ENCODE measurements at places on chromosomes 5 and 9. TPM values are rescaled to one million over a fixed set of nuclear protein-coding genes. Genes with fewer than 3 reads are reported as not detected.

The IFNE gene
- 0.76 TPM for total RNA-seq

The FBLL1 gene
- total RNA-seq = not detected

The GPX3 gene
- not detected for total RNA-seq

The ZBED3 gene
- 2.5 TPM for total RNA-seq

The CEMIP2 gene
- total RNA-seq = 106 TPM

The ZDHHC11B gene
- total RNA-seq = not detected

The CYLC2 gene
- not detected for total RNA-seq

The WNT8A gene
- total RNA-seq = not detected

The DNAH5 gene
- total RNA-seq = not detected

The NR4A3 gene
- total RNA-seq = 20.2 TPM

The PCAT7 gene
- not detected for total RNA-seq

The GRM6 gene
- not detected for total RNA-seq

The WDR31 gene
- total RNA-seq = 0.27 TPM

The OR13C9 gene
- not detected for total RNA-seq

The KLF4 gene
- 0.81 TPM for total RNA-seq

DNA sequence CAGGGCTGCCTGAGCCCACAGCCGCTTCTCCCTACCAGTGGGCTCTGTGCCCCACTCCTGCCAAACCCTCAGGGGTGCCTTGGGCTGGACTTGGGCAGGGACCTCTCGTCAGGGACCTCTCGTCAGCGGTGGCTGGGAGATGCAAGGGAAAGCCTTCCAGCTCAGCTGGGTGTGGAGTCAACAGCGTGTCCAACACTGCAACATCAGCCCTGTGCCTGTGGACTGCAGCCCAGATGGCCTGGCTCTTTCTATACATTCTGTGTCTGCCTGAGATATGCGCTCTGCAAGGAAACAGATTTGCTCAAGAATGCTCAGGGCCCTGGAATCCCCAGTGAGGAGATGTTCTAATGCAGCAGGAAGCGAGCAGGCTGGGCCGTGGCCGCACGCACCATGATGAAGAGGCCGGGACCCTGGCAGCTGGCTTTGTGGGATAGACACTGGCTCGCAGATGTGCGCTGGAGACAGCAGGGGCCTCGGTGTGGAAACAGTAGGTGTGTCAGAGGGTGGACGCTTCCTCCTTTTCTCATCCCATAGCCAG lies 85.0 kb upstream of the COL5A1 start:
- no peak overlapping the region for H3K4me3 ChIP-seq
- H3K36me3 ChIP-seq = no peaks in the 10 kb centered on the region
- H3K27me3 ChIP-seq = no peaks in the 10 kb centered on the region

- no peak for DNase-seq
- no peak overlapping the region for H3K4me3 ChIP-seq
- no peaks in the 10 kb centered on the region for H3K36me3 ChIP-seq
Observed at GRCh38 chr5:149242339-149242738, 29.3 kb upstream of the AFAP1L1 start.

DNA sequence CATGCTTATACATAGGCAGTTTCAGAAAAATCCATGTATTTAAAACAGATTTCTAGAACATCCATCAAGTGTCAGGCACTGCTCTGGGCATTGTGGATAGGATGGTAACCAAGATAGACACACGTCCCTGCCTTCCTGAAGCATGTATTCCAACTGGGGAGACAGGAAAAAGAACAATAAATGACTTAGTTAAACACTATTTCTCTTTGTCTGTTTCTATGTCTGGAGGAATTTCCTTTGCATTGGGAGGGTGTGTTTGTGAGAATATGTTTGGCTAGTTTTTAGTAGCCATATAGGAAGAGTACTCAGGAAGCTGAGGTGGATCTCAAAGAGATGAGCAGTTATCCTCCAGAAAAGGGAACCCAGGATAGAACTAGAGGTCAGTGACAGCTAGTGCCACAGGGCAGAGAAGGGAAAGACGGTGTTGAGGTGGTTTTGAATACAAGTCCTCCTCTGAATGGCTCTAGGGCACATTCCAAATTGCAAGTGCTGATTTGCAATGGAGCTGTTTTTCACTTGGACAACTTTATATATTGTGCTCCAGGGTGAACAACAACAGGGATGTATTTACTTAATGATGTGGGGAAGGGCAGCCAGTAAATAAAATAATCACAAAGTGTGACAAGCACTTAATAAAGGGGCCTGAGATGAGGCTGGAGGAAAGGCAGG lies 144.7 kb upstream of the SHB start:
- no peak overlapping the region for H3K4me3 ChIP-seq
- H3K36me3 ChIP-seq = no peaks in the 10 kb centered on the region
- DNase-seq = no peak
- no peaks in the 10 kb centered on the region for H3K4me1 ChIP-seq

GRCh38 chr5:40025586-40025985 lies 600.8 kb upstream of the DAB2 start:
- no peaks in the 10 kb centered on the region for H3K4me1 ChIP-seq
- no peak for DNase-seq
- no peak overlapping the region for H3K27ac ChIP-seq
- no peaks in the 10 kb centered on the region for H3K27me3 ChIP-seq
- H3K4me3 ChIP-seq = no peak overlapping the region

DNA sequence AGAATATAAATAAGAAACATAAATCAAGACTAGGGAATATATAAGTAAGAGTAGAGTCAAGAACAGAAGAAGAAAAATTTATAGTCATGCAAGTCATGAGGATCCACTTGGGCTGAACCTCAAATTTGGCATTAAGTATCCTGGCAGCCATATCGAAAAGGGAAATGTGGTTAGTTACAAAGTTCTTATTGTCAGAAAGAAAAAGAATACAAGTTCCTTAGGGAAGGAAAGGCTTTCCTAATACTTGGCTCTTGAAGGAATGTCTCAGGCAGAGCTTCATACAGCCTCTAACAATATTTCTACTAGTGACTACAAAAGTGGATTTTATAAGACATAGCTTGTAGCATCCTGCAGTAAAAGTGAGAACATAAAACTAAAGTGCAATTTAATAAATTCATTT lies 45.4 kb downstream of the TMEM252 start:
- no peaks in the 10 kb centered on the region for H3K36me3 ChIP-seq
- no peak overlapping the region for H3K27ac ChIP-seq
- no peak overlapping the region for H3K4me3 ChIP-seq

GRCh38 chr5:168295574-168296201 lies 4.2 kb downstream of the WWC1 start:
- peaks cover 6% of the 10 kb centered on the region for H3K27me3 ChIP-seq
- H3K36me3 ChIP-seq = no peaks in the 10 kb centered on the region
- no peak overlapping the region for H3K27ac ChIP-seq

- no peaks in the 10 kb centered on the region for H3K36me3 ChIP-seq
- no peak for DNase-seq
- H3K4me3 ChIP-seq = no peak overlapping the region
- H3K27me3 ChIP-seq = no peaks in the 10 kb centered on the region
- no peaks in the 10 kb centered on the region for H3K4me1 ChIP-seq
Observed at GRCh38 chr5:143826951-143827444, 15.0 kb downstream of the HMHB1 start.

GRCh38 chr5:83927140-83927733 lies 206.6 kb upstream of the HAPLN1 start:
- no peak overlapping the region for H3K27ac ChIP-seq
- no peak overlapping the region for H3K4me3 ChIP-seq
- DNase-seq = peak; percentile 11

DNA sequence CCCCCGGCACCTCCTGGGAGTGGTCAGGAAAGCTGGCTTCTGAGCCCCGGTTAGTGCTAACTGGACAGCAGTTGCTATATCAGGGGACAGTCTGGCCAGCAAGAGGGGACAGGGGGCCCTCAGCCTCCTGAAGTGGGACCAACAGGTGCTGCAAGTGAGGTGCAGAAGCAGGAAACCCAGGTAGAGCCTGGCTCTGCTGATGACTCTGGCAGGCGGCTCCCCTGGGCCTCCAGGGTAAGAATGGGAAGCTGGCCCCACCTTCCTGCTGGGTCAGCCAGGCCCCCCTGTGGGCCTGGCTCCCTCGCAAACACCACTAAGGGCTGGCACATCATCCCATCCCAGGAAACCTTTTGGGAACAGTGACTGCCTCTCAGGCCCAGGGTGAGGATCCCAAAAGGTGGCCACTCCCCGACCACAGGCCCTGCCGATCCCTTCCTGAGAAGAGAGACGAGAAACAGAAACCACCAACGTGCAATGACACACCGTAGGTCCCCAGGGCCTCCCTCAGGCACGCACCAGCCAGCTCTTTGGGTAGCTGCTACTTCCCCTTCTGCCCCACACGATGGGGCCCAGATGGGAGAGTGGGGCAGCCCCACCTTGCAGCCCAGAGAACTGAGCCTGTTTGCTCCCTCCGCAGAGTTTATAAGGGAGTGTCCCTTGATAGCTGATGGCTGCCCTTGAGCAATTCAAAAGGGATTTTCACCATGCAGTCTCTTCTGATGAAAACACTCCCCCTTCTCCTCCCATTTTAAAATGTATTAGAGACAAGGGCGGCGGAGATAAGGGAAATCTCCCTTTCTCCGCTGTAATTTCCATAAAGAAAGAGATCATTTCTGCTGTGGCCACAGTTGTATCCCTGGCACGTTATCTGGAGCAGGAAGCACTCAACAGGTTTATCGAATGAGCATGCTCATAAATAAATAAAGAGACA lies 76.8 kb downstream of the STK10 start:
- peak overlapping the region; percentile 36 for H3K4me3 ChIP-seq
- H3K4me1 ChIP-seq = peaks cover 70% of the 10 kb centered on the region
- peak overlapping the region; percentile 71 for H3K27ac ChIP-seq
- H3K27me3 ChIP-seq = no peaks in the 10 kb centered on the region

DNA sequence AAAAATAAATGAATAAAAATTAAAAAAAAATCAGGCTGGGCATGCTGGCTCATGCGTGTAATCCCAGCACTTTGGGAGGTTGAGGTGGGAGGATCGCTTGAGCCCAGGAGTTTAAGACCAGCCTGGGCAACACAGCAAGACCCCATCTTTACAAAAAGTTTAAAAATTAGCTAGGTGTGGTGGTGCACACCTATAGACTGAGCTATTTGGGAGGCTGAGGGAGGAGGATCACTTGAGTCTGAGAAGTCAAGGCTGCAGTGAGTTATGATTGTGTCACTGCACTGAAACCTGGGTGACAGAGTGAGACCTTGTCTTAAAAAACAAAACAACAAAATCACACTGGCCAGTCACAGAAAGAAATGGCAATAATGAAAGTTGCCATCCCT lies 3.4 kb upstream of the CNTRL start:
- peaks cover 19% of the 10 kb centered on the region for H3K4me1 ChIP-seq
- DNase-seq = no peak
- peak overlapping the region; percentile 67 for H3K27ac ChIP-seq
- H3K36me3 ChIP-seq = no peaks in the 10 kb centered on the region
- H3K4me3 ChIP-seq = peak overlapping the region; percentile 67

DNA sequence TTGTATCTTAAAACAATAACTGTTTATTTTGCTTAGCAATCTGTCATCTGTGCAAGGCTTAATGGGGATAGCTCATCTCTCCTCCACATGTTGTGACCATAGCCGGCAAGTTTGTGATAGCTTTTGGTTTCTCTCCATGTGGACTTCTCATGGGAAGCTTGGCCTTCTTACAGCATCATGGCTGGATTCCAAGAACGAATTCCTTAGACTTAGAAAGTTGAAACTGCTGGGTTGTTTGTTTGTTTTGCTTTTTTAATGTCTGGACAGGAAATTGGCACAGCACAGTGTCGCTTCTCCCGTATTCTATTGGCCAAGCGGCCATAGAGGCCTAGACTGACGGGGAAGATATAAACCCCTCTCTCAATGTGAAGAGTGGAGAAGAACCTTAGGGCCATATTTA lies 61.0 kb upstream of the PRDM9 start:
- no peak overlapping the region for H3K27ac ChIP-seq
- DNase-seq = no peak
- no peak overlapping the region for H3K4me3 ChIP-seq
- H3K4me1 ChIP-seq = no peaks in the 10 kb centered on the region
- no peaks in the 10 kb centered on the region for H3K36me3 ChIP-seq

GRCh38 chr5:61349935-61350334 lies 17.9 kb downstream of the ZSWIM6 start:
- no peaks in the 10 kb centered on the region for H3K36me3 ChIP-seq
- DNase-seq = no peak
- H3K27ac ChIP-seq = no peak overlapping the region

GRCh38 chr5:66277981-66278380 lies 133.9 kb downstream of the SREK1 start:
- DNase-seq = no peak
- no peak overlapping the region for H3K27ac ChIP-seq
- H3K4me1 ChIP-seq = no peaks in the 10 kb centered on the region
- no peak overlapping the region for H3K4me3 ChIP-seq

DNA sequence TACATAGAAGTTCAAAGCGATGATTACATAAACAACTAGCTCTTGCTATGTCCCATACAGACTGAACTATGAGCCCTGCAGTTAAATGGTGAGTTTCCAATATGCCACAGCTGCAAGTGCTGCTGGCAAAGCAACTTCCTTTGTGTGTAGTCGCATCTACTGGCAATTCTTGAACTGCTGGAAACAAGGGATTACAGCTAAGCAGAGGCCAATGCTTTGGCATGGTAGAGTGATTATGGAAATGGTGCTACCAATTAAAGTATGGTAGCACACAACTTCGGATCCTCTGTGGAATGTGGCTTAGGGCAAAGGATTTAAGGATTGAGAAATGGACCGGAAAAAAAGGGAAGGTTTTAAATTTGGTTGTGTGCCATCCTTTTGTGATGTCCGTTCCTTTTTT lies 856.6 kb downstream of the MAT2B start:
- H3K4me1 ChIP-seq = no peaks in the 10 kb centered on the region
- no peak overlapping the region for H3K27ac ChIP-seq
- no peaks in the 10 kb centered on the region for H3K36me3 ChIP-seq
- no peak overlapping the region for H3K4me3 ChIP-seq

DNA sequence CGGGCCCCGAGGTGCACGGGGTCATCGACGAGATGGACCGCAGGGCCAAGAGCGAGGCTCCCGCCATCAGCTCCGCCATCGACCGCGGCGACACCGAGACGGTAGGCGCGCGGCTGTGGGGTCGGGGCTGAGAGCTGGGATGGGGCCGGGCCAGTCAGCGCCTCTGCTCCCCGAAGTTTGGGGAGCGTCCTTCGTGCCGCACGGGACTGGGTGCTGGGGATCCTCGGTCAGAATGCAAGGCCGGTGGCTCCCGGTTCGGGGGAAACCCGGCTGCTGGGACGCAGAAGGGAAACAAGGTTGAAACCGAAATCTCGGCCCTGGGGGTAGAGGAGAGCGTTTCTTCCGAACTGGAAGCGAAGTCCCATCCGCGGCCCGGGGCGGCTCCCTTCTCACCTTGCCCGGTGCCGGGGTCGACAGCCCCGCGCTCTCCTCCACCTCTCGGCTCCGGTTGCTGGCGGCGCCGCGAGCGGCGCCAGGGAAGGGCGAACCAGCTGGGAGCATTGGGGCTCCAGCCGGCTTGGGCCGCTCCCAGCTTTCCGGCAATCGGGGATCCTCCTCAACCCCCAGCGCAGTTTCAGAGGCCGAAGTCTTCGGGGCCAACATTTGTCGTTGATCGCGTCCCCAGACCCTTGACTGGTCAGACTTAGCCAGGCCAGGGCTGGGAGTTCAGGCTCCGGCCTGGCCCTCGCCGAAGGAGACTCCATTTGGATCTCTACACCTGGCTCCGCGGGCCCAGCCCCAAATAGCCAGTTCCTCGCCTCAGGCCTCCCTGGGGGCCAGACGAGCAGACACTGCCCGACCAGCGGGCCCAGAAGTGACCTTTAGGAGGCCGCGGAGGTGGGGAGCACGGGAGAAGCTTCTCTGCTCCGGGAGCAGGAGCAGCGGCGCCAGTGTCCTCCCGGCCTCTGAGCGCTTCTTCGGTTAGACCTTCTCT lies 1.1 kb downstream of the LHX2 start:
- no peak overlapping the region for H3K4me3 ChIP-seq
- peaks cover 3% of the 10 kb centered on the region for H3K4me1 ChIP-seq
- H3K27ac ChIP-seq = no peak overlapping the region
- no peaks in the 10 kb centered on the region for H3K36me3 ChIP-seq
- DNase-seq = no peak

Data from naive thymus-derived CD4-positive, alpha-beta T cell (primary cell).